Thymus (tissue), 14 donors: ENCODE measurements at places on chromosomes 2 and 18.

GRCh38 chr2:201964631-201965206 lies 68.9 kb upstream of the FZD7 start:
- DNase-seq, result peak; percentile 1
- no peak overlapping the region for H3K4me3 ChIP-seq
- no peaks in the 10 kb centered on the region for H3K36me3 ChIP-seq
- no peak overlapping the region for H3K27ac ChIP-seq

- peak within 1 kb of the TSS; percentile 56 for H3K4me3 ChIP-seq
- no peaks in the 10 kb centered on the region for H3K36me3 ChIP-seq
- H3K4me1 ChIP-seq, result peaks cover 11% of the 10 kb centered on the region
- peak; percentile 64 for DNase-seq
- peaks cover 3% of the 10 kb centered on the region for H3K27me3 ChIP-seq
- no peak within 1 kb of the TSS for H3K27ac ChIP-seq
Measured at GRCh38 chr2:6917071-6917760, at the start of gene RNF144A. Gene RNF144A (plus strand): TSS chr2:6917412. CDS start chr2:6996927, 79,515 bp downstream.

DNA sequence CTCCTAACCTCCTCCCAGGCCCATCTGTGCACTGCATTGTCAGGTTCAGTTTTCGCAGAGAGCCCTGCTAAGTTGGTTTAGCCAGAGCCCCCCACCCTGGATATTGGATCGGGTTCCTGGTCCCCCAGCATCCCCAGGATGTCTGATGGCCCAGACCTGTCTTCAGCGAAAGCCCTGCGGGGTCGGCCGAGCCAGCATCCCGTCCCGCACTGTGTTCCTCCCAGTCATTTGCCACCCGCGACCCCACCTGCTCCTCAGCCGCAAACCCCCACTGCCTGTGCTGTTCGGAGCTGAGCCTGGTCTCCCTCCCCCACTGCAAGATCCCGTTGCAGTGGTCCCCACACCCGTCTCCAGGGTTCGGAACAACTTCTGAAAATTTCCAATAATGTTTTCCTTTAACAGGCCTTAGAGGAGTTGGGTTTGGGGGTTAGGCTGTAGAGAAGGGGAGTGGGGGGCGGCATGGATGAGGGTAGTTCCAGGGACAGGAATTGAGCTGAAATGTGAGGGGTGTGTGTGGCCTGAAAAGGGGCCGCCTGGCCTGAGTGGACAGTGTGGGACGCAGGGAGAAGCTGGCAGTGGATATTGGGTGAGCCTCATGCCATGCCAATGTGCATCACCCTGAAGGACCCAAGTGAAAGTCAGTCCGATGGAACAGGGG lies 1.6 kb upstream of the COPS9 start:
- peaks cover 61% of the 10 kb centered on the region for H3K27me3 ChIP-seq
- H3K36me3 ChIP-seq, result peaks cover 10% of the 10 kb centered on the region
- H3K27ac ChIP-seq, result no peak overlapping the region

DNA sequence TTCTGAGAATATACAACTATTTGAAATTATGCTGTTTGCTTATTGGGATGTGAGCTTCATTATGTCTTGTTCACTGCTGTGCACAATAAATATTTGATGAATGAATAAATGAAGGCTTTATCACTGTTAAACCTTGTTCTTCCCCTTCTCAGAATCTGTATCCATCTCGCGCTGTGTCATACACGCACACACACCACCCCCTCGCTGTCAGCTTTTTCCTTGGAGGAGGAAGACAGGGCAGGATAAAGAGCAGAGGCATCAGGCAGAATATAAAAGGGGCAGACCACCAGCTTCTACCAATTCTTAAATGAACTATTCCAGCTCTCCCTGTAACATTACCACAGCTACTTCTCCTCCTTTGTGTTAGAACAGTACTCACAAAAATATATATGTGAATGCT lies 75.0 kb downstream of the CD226 start:
- no peaks in the 10 kb centered on the region for H3K4me1 ChIP-seq
- peaks cover 4% of the 10 kb centered on the region for H3K36me3 ChIP-seq
- H3K27ac ChIP-seq, result no peak overlapping the region
- no peak for DNase-seq

GRCh38 chr2:74206180-74206688 lies 7.8 kb downstream of the MTHFD2 start:
- H3K27ac ChIP-seq, result peak overlapping the region; percentile 68
- no peaks in the 10 kb centered on the region for H3K27me3 ChIP-seq
- peaks cover 12% of the 10 kb centered on the region for H3K4me1 ChIP-seq
- no peak for DNase-seq
- no peak overlapping the region for H3K4me3 ChIP-seq
